ENCODE measurements at places on chromosomes 7 and 10.

- DNase-seq: no peak
Measured at GRCh38 chr10:102245932-102246251, 560 bp downstream of the GBF1 start.

- no peak for DNase-seq
Measured at GRCh38 chr10:46264336-46264735, 22.5 kb upstream of the ANTXRL start.

- no peak for DNase-seq
Measured at GRCh38 chr10:44832595-44833390, 78.3 kb upstream of the TMEM72 start.

DNA sequence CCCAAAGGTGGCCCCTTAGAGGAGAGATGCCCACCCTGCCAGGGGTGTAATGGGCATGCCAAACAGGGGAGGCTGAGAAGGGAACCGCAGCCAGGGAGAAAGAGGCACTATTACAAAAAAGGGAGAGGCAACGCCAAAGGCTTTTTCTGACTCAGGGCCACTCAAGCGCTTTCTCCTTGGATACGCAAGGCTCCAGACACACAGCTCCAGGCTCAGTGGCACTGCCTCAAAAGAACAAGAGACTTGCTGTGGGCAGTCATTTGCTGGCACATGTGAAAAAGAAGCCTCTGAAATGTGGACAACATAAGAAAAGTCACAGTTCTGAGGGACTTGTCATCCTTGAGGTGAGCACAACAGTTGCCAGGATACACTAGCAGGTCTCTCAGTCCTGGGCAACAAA lies 128.4 kb downstream of the DGKI start:
- no peak for DNase-seq

DNA sequence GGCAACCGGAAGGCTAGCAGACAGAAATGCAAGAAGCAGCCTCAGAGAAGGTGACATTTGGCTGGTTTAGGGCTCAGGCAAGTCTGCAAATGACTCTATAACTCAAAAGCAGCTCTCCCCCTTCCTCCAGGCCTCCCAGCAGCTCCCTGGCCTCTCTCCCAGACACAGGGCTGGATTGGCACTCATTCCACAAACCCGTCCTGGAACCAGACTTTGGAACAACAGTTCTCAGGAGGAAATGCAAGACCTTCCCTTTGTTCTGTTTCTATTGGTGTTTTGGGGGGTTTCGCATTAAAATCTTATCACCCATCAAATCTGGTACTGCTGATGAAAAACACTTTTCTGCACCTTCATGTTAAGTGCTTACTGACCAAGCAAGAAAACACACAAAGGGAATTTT lies 40.3 kb upstream of the EFCAB10 start:
- DNase-seq: no peak

GRCh38 chr7:54946764-54947163 lies 72.1 kb upstream of the EGFR start:
- DNase-seq: no peak

DNA sequence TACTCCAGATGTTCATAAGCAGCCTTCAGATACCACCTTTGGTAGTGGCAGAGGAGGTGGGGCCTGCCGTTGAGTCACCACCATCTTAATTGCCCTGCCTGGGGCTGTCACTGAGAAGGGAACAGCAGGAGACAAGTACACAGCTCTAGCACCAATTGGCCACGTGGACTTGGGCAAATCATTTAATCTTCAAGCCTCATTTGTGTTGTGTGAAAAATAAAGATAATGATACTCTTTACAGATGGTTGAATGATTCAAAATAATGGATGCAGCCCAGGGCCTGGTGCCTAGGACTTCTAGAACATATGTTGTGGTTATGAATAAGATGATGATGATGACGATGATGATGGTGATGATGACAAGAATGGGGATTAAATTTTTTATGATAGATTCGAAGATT lies 111.9 kb upstream of the ADAM12 start:
- DNase-seq: no peak

DNA sequence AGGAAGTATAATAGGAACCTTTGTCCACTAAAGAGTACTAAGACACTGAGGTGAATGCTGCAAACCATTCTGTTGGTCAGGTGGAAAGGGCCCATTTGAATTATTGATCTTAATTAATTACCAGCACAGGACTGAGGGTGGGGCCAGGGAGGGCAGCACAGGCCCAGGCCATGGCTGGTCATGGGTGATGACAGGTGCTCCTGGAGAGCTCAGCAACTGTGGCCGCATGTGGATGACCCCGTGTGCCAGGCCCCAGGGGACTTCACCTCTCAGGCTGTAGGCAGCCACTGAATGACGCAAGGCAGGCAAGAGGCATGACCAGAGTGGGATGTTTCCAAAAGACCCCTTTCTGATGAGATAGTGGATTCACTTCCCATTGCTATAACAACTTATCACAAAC lies 54.2 kb downstream of the HECW1 start:
- no peak for DNase-seq

GRCh38 chr7:93147363-93147762 lies 822 bp downstream of the SAMD9L start:
- DNase-seq: no peak

DNA sequence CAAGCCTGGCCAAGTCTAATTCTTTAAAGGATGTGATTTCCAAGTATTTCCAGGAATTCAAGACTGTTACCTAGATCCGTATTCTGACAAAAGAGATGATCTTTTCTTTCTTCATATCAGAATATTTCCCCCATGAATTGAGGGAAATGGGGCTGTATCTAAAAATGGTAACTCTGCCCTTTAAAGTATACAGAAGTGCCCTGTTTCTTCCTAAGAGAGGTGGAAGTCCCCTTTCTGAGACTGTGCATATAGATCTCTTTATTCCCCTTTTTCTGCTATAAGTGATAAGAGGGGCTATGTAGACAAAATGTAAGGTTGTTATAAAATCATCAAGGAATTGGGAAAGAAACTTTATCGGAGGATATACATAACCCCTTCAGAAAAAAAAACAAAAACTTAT lies 287.1 kb upstream of the KAT6B start:
- DNase-seq: no peak

GRCh38 chr10:77582710-77583115 lies 54.9 kb downstream of the KCNMA1 start:
- DNase-seq: no peak

DNA sequence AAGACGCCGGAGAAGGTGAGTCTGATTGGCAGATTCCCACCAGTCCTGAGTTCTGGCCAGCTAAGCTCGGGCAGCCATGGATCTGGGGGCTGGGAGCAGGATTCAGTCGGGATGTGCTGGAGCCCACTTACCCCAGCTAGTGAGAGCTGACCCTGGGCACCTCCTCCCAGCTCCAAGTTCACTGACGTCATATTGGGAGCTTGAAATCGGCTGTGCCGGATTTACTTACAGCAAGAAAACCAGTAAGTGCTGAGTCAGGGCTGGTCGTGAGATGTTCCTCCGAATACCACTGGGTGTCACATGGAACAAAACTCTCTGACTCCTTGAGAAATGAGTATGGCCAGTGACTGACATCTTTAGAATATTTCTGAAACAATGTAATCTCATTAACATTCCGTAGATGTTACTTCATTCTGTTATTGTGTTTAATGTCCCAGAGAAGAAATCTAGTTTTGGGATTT lies 621.2 kb downstream of the SDK1 start:
- DNase-seq: no peak

DNA sequence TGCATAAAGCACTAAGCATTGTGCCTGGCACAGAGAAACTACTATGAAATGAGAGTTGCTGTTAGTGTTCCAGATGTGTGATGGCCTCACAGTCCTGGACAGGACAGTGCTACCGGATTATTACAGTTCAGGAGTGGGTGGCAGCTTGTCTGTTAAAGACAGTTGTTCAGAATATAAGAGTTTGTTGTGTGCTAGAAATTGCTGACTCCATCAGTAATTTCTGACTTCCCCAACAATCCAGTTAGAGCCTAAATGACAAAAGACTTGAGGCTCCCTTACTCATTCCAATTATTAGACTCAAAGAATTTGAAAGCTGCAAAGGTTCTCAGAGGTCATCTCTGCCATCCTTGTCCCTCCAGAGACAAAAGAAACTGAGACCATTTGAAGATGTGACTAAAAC lies 34.3 kb upstream of the DNAJB12 start:
- DNase-seq: no peak

- no peak for DNase-seq
Measured at GRCh38 chr7:620056-620455, 100.4 kb upstream of the PDGFA start.

DNA sequence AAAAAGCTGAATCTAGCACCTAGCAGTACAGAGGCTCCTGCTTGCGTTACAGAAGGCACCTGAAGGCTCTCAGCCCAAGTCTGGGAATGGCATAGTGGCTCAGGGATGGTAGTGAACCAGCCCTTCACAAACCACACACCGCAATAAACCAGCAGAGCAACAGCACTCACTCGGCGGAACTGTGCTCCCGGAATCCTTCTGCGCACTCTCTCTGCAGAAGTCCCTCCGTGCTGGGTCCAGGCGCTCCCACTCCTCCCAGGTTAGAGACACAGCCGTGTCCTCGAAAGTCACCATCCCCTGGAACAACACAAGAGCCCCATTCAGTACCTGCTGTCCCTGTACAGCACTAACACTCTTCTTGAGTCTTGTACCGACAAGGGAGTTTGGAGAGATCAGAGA lies 1.5 kb downstream of the ZNF394 start:
- no peak for DNase-seq

- DNase-seq: no peak
Measured at GRCh38 chr10:86451604-86451960, 70.0 kb downstream of the WAPL start.

GRCh38 chr7:138244606-138245005 lies 168.3 kb downstream of the AKR1D1 start:
- no peak for DNase-seq

GRCh38 chr7:77561352-77561751 lies 24.3 kb downstream of the PTPN12 start:
- no peak for DNase-seq

DNA sequence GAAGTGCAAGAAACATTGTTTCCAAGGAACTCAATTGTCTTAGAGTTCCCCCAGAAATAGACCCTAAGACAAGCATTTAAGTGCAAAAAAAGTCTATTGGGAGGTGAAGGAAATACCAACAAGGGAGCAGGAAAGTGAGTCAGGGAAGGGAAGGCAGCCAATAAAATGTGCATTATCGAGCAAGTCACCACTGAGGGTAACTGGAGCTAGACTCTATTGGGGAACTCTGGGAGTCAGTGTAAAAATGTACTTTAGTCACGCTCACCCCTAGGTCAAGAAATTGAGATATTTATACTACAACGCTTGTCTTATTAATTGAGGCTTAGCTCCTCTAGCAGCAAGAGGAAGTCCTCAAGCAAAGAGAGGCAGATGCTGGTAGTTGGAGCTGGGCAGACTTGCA lies 137.7 kb downstream of the RTKN2 start:
- no peak for DNase-seq

Data from NCI-H2029 treated with DMSO at 0.1 percent for 48 hours (cell line).